ENCODE measurements at places on chromosomes 12 and 14.

GRCh38 chr12:5907807-5908206, 37.3 kb downstream of the ANO2 start:
- DNase-seq, result no peak

DNA sequence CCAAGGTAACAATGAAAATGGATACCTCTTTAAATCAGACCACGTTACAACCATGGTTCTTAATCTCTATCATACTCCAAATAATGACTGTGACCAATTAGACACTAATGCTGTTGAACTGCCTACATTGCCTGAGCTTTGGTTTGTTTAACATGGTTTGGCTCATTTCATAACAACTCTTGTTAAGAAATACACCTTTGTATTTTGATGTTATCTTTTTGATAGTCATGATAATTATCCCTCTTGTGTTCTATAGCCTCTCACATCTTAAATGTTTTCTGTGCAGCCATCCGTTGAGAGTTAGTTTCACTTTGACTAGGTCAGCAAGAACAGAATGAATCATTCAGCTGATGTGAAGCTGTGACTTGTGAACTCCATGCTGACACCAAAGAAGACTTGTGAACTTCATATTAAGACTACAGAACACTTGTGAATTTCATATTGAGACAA, 75.5 kb upstream of the RERGL start:
- DNase-seq, result no peak

GRCh38 chr14:54299410-54300363, 97.1 kb upstream of the CDKN3 start:
- no peak for DNase-seq

- no peak for DNase-seq
Observed at GRCh38 chr12:41466802-41467201, 278.7 kb downstream of the PDZRN4 start.

- no peak for DNase-seq
Observed at GRCh38 chr12:101695706-101696105, 1.7 kb upstream of the CHPT1 start.

GRCh38 chr12:95641299-95641952, 90.2 kb upstream of the USP44 start:
- no peak for DNase-seq

DNA sequence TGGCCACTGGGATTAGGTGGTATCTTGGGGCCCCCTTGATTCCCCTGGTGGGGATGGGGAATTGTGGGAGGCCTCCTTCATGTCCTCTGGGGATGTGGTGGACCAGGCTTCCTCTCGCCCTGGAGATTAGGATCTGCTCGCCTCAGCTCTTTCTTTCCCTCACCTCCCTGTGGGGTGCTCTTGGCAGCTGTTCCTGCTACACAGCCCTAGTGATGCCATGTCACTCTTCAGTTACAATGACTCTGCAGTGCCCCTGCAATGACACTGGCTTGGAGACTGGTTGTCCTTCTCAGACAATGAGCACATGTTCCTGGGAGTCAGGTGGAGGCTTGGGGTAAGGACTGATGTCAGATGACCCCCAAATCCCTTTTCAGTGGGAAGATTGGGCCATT, 83.9 kb downstream of the ADCK1 start:
- DNase-seq, result no peak

GRCh38 chr12:88338486-88338885, 196.4 kb downstream of the TMTC3 start:
- no peak for DNase-seq

- DNase-seq, result no peak
Observed at GRCh38 chr12:2101359-2101758, 48.6 kb downstream of the CACNA1C start.

DNA sequence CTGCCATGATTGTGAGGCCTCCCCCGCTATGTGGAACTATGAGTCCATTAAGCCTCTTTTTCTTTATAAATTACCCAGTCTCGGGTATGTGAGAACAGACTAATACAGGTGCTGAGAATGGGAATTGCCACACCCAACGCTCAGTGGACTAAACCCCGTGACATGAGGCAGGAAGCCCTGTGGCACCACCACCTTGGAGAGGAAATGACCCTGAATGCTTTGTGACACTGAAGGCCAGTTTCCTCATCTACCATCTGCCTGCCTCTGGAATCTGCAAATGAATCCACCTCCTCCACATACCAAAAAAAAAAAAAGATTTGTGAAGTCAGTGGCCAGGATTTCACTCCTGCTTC, 41.6 kb downstream of the NT5DC3 start:
- DNase-seq, result no peak

- peak; percentile 20 for DNase-seq
Observed at GRCh38 chr12:124188561-124189405, 106.1 kb upstream of the RFLNA start.

DNA sequence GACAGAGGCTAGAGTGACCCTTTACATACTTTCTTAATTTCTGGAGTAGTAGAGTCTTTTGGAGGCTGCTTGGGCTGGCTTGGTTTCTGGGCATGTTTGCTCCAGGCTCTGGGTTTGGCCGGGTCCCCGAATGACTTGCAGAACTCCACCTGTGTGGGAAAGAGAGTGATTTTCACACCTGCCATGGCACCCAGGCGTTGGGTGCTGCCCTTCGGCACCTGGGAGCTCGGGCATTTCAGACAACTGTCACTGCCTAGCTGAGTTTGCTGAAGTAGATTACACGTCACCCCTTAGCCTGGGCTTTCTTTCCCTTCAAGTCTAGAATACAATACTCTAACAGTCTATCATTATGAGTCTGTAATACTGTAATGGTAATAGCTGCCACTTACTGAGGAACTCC, 6.1 kb downstream of the RBM19 start:
- DNase-seq, result no peak

GRCh38 chr14:69987406-69988121, 108.3 kb downstream of the SMOC1 start:
- no peak for DNase-seq

GRCh38 chr14:52279408-52279807, 11.9 kb downstream of the PTGDR start:
- no peak for DNase-seq

DNA sequence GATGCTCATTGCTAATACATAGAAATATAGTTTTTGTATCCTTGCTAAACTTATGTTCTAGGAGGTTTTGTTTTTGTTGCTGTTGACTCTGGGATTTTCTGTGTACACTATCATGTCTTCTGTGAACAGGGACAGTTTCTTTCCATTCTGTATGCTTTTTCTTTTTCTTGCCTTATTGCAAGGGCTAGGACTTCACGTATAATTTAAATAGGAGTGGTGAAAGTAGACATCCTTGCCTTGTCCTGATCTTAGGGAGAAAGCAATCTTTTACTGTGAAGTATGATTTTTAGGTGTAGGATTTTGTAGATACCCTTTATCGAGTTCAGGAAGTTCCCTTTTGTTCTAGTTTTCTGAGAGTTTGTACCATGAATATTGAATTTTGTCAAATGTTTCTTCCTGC, 1.5 kb upstream of the EIF2B2 start:
- no peak for DNase-seq

DNA sequence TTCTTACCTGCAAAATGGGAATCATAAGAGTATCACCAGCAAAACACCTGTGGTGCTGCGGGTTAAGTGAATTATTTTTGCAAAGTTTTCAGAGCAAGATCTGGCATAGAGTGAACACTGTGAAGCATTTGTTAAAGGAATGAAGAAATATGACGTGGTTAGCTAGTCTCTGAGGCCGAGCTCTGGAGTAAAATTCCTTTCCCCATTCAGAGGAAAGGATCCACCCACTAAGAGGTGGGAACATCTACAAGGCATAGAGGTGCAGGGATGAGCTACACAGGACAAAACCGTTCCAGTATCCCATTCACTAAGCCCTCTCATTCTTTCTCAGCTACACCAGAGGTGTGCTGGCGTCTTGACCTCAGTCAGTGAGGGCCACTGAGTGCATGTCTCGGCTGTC, 48.5 kb downstream of the JAG2 start:
- DNase-seq, result no peak

- DNase-seq, result no peak
Observed at GRCh38 chr12:88865537-88865936, 285.3 kb upstream of the KITLG start.

DNA sequence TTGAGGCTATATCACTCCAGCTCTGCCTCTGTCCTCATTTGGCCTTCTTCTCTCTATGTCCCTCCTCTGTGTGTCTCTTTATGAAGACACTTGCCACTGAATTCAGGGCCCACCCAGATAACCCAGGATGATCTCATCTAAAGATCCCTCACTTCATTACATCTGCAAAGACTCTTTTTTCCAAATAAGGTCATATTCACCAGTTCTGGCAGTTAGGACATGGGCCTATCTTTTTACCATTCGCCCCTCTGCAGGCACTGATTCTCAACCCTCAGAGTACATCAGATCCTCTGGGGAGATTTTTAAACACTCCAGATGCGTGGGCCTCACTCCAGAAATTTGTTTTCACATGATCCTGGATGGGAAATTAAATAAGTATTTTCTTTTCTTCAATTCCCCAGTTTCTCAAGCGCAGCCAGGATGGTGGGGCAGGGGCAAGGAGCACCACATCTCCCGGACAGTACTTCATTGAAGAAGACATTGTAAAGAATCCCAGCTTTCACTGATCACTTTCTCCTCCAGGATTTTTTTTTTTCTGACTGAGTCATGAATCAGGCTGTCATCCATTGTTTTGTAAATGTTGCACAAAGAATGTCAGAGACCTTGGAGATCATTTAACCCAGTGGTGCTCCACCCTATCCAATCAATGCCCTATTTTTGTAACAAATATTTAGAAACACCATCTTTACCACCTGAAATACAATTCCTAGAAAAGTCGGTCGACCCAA, 27.4 kb downstream of the CRACR2A start:
- no peak for DNase-seq

DNA sequence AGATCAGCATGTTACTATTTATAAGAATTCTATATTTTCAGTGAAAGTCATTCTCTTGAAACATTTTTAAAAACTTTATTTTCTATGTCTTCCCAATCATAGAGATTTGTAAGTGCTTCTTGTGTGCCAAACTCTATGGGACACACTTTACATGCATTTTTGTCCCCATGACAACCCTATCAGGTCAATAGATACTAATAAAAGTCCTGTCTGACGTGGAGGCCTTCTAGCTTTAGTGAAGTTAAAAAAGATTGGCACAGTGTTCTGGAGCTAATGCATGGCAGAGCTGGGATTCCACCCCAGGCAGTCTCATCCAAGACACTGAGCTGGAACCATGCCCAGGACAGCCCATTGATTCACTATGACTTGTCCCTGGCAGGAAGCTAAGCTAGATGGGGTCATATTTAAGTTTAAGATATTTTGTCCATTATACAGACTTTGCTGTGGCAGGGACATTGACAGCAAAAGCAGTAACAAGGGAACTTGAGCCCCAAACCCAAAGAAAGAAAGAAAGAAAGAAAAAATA, 28.1 kb downstream of the TTC6 start:
- no peak for DNase-seq

DNA sequence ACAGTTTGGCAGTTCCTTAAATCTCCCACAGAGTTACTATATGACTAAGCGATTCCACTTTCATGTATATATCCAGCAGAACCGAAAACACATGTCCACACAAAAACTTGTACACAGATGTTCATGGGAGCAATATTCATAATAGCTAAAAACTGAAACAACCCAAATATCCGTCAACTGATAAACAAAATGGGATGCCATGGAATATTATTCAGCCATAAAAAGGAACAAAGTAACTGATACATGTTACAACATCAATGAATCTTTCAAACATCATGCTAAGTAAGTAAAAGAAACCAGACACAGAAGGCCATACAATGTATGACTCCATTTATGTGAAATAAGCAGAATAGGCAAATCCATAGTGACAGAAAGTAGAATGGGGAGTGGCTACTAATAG, 80.2 kb upstream of the GPHB5 start:
- DNase-seq, result no peak

- no peak for DNase-seq
Observed at GRCh38 chr12:108750526-108750925, 19.2 kb upstream of the CORO1C start.

- DNase-seq, result no peak
Observed at GRCh38 chr12:3775385-3776035, 22.6 kb upstream of the CRACR2A start.

DNA sequence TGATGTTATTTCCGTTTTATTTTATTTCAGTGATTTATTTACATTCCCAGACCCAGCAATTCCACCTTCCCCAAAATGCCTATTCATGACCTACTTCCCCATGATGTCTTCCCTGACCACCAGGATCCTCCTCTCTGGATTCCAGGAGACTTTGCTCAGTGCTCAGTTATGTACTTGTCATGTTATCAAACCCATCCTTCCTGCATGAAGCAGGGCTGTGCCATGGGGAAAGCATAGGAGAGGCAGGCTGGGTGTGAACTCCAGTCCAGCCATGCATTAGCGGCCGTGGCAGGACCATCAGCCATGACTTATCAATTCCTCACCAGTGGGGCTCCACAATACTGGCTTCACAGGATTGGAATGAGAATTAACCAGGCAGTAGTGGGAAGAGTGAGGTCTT, 57.8 kb downstream of the B4GALNT3 start:
- DNase-seq, result no peak

DNA sequence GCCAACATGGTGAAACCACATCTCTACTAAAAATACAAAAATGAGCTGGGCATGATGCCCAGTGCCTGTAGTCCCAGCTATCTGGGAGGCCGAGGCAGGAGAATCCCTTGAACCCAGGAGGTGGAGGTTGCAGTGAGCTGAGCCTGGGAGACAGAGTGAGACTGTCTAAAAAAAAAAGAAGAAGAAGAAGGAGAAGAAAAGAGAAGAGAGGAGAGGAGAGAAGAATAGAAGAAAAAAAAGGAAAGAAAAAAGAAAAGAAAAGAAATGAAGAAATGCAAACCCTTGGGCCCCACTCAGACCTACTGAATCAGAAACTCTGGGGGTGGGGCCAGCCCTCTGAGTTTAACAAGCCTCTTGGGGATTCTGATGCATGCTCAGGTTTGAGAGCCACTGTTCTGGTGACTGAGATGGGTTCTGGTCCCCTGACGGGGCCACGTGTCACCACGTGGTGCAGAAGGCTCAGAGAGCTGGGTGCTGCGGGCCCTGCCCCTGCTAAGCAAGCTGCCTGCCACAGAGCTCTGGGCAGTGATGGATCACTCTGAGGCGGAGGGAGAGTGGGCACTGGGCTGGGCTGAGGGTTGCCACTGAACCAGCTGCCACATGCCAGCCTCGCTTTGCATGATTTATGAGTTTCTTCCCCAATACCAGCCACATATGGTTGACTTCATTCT, 37.5 kb downstream of the ERH start:
- no peak for DNase-seq

DNA sequence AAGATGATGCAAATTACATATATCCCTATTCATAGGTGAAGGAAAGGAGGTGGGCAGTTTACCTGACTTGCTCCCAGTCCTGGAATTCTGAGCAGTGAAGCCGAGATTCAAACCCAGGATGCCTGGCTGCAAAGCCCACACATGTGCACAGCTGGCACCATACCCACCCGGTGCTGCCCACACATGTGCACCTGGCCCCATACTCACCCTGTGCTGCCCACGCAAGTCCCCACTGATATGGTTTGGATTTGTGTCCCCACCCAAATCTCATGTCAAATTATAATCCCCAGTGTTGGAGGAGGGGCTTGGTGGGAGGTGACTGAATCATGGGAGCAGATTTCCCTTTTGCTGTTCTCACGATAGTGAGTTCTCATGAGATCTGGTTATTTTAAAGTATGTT, 179.2 kb upstream of the C14orf180 start:
- DNase-seq, result no peak

All from amygdala (tissue), 56 donors.